Glutamatergic neuron (in vitro differentiated cells): ENCODE measurements at places on chromosomes 4 and X. TPM values are rescaled to one million over a fixed set of nuclear protein-coding genes. Genes with fewer than 3 reads are reported as not detected.

Gene RAB41
- total RNA-seq, result not detected

Gene ARL13A
- not detected for total RNA-seq

Gene ARSJ
- 0.17 TPM for total RNA-seq

Gene FGFBP1
- total RNA-seq, result not detected

GRCh38 chr4:187236209-187236890 is 512.7 kb upstream of the FAT1 start:
- DNase-seq, result no peak

DNA sequence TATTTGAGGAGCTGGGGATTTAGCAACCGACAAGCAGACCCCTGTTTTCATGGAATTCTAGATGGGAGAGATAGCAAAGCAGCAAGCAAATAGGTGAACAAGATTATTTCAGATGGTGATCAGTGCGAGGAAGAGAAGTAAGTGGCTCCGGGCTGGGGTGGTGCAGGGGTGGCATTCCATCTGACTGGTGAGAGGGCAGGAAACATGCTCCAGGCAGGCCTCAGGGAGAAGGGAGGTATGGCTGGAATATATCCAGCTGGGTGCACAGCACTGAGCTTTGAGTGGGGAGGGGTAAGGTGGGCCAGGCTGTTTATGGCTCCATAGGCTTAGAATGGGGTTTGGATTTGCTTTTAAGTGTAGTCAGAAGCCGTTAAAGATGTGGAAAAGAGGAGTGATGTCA is 21.2 kb downstream of the PTTG2 start:
- DNase-seq, result no peak

- no peak for DNase-seq
These were observed 8.5 kb downstream of the RAPGEF2 start for GRCh38 chr4:159111416-159111815.

DNA sequence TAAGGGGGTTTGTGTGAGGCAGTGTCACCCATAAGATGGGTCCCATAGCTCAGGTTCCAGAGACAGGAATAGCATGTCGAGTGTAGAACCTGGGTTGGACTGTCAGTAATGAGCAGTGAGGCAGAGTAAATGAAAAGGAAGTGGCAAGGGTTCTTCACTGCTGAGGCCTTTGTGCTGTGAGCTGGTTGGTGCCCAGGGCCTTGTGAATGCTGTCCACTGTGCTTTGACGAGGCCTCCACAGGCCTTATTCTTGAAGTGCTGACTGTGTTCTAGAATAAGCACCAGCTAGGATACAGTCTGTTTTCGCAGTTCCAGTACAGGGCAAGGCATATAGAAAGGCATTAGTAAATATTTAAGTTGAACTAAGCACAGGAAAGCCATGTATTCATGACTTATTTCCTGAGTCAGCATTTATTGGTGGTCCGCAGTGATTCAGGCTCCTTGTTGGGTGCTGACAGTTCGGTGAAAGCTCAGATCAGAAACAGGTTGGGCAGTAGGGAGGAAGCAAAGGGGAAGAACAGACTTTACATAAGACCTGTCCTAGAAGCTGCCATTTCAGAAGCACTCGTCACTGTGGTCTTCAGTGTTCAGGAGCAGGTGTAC is 25.6 kb upstream of the TADA2B start:
- no peak for DNase-seq

GRCh38 chrX:86369847-86370630 is 221.8 kb downstream of the DACH2 start:
- no peak for DNase-seq

- no peak for DNase-seq
These were observed 107.7 kb downstream of the FRMPD4 start for GRCh38 chrX:12245650-12246645.

DNA sequence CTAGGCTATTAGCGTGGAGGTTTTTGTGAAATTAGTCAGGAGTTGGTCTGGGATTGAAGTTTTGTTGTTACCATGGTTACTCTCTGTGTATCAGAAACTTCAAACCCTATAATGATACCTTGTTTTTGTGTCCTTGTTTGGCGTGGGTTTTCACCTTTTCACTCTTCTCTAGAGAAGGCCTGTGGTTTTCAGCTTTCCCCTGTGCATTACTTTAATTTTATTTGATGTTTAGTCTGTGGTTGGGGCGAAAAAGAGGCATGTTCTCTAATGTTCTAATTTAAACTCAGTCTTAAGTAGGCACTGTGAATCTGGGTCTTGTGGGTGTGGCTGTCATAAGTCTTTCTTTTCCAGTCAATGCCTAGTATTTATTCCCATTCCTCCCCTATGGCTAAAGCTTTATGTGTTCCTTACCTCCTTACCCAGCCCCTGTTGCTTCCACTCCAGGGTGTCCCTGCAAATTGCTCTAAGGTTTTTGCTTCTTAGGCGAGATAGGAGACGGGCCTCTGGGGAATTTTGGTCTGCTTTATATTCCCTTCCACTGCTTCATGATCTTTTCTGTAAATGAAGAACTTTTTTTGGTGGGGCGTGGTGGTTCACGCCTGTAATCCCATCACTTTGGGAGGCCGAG is 326.3 kb upstream of the ZCCHC13 start:
- no peak for DNase-seq

DNA sequence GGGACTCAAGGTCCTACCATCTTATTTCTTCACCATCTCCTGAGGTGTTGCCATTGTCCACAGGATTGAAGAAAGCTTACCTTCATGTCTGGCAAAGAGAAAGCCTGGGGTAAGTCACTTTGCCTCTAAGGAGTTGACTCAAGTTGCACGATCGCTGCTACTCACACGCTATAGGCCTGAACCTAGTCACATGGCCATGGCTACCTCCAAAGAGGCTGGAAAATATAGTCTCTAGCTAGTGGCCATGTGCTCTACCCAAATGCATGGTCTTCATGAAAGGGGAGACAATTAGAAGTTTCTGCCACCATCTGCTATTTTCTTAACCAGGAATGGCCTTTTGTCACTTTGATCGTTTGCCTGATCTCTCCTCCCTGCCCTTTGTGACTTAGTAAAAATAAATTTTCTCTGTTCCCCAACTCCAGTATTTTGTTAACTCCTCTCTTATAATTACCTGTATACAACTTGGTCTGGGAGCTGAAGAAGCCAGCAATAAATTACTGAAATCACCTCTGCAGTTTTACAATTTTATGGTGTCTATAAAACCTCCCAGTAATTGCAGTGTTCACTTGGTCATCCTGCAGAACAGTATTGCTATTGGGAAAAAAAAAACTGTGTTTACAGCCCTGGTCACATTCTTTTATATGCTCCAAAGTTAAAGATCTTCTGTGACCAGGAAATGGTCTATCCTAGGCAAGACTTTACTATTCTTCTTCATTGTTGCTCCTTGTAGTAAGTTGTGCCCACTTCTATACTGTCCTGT is 126.7 kb upstream of the TSPAN5 start:
- no peak for DNase-seq

GRCh38 chrX:120801426-120801825 is 74.2 kb downstream of the CT47B1 start:
- no peak for DNase-seq

DNA sequence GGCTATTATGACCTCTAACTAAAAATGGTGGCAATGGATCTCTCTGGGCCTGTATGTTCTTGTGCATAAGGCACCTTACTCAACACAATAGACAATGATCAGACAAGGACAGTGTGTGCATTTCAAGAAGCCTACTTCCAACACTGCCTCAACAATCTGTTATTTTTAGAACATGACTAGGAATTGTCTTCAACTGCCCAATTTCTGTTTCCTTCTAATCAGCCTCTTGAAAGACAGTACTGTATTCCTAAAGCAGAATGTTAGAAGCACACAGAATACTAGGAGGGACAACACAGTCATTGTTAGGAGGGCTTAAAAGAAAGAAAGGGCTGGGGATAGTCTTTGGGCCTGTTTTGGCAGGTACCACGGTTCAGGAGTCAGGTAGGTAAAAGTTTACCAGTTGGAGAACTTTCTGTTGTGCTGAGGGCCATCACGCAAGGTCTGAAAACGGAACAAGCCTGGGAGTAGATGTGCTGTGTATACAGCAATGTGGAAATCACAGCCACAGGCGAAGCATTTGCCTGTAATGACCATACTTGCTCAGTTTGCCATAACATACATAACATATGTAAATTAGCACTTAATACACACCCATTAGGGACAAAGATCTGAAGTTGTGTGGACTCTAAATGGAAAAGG is 100.8 kb upstream of the ATXN3L start:
- DNase-seq, result no peak
